ENCODE measurements at places on chromosomes 7 and 10.

GRCh38 chr7:1646391-1646790, 23.7 kb upstream of the ELFN1 start:
- no peak for DNase-seq

- DNase-seq: no peak
Observed at GRCh38 chr10:5855979-5856700, 33.6 kb downstream of the ANKRD16 start.

- DNase-seq: no peak
Observed at GRCh38 chr7:114843102-114843501, 78.8 kb upstream of the MDFIC start.

GRCh38 chr7:157446322-157446721, 109.5 kb downstream of the DNAJB6 start:
- DNase-seq: no peak

- DNase-seq: no peak
Observed at GRCh38 chr10:33291053-33291592, 43.3 kb downstream of the NRP1 start.

- no peak for DNase-seq
Observed at GRCh38 chr7:108200326-108200725, 70.2 kb upstream of the LAMB4 start.

- peak; percentile 83 for DNase-seq
Observed at GRCh38 chr7:102433219-102434038, at the start of gene ORAI2. TSS of gene ORAI2 (plus strand) at chr7:102433575. CDS start at chr7:102438957, 5,382 bp downstream.

DNA sequence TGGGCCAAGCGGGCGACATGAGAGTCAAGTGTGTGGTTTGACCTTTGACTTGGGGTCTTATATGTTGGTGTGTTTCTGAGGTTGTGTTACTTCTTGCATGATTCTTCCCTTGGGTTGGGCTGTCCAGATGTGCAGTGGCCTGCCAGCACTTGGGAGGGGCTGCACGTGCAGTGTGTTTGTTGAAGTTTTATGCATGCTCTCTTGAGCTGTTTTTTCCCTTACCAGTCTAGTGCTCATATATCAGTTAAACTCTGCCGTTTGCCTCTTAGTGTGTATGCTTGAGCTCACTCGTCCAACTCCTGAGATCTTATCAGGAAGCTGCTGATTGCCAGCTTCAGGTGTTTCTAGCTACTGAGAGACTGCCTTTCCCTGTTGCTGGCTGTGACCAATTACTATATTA, 23.1 kb downstream of the SP4 start:
- no peak for DNase-seq

DNA sequence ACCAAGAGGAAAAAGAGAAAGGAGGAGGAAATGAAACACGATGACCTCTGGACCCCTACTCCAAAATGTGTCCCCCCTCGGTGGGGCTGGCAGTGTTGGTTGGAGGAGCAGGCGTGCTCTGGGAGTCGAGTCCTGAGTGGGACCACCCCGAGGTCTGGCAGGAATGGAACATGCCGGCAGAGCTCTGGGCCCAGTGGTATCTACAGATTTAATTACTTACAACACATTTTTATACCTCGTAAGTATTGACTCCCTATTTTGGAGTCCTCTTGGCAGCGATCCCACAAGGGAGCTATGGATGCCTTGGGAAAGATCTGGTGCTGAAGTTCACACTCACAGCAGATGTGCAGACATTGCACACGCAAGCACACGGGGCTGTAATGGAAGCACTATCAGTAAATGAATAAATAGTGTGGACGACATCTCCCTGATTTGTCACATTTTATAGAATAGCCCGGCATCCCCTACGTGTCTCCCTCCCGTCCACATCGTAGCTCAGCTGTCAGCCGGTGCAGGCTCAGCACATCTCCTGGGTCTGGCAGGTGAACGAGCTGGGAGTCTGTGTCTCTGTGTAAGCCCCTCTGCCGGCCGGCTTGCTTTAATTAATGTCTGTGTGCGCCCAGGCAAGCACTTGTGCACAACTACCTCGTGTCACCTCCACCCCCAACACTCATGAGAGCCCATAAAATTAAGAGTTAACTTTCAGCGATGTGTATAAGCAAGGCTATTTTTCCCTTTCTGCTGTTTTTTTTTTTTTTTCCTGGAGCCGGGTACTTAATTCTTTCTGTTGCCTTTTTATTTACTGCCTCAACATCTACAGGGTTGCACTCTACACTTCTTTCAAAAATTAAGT, 603.2 kb downstream of the LRMDA start:
- DNase-seq: no peak

- DNase-seq: no peak
Observed at GRCh38 chr10:58969576-58969975, 206.9 kb upstream of the PHYHIPL start.

- no peak for DNase-seq
Observed at GRCh38 chr7:118708741-118709140, 484.2 kb downstream of the ANKRD7 start.

- no peak for DNase-seq
Observed at GRCh38 chr10:116198676-116199035, 74.3 kb downstream of the GFRA1 start.

GRCh38 chr10:17249820-17250219, 21.8 kb downstream of the VIM start:
- no peak for DNase-seq

DNA sequence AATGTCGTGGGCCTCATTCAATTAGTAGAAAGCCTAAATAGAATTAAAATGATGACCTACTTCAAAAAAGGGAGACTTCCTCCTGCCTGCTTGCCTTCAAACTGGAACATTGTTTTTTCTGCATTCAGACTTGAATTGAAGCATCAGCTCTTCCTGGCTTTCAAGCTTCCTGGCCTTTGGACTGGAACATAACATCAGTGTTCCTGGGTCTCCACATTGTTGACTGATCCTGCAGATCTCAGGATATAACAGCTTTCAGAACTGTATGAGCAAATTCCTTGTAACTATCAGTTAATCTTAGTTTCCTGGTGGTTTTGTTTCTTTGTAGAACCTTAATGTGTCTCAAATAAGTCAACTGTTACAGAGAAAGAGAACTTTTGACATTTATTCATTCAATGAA, 18.6 kb downstream of the MAGI2 start:
- DNase-seq: no peak

DNA sequence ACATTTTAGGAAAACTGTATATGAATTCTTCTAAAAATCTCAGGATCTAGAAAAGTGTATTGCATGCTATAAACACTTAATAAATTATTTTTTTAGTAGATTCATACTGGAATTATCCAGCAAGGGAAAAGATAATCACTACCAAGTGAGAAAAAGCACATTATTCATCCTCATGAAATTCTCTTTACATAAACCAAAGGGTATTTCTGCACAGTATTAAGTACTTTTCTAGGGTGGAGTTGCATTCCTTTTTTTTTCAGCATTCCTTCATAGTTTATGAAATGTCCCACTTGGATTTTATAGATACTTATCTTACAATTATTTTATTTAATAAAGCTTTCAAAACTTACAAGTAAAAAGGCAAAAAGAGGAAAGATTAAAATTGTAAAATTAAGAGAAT, 403.3 kb downstream of the HGF start:
- no peak for DNase-seq

GRCh38 chr10:50437248-50437647, 185.9 kb upstream of the ASAH2 start:
- no peak for DNase-seq

GRCh38 chr10:35386594-35387174, 50.4 kb downstream of the CCNY start:
- DNase-seq: no peak

- DNase-seq: no peak
Observed at GRCh38 chr10:29914986-29915785, 144.2 kb downstream of the JCAD start.

DNA sequence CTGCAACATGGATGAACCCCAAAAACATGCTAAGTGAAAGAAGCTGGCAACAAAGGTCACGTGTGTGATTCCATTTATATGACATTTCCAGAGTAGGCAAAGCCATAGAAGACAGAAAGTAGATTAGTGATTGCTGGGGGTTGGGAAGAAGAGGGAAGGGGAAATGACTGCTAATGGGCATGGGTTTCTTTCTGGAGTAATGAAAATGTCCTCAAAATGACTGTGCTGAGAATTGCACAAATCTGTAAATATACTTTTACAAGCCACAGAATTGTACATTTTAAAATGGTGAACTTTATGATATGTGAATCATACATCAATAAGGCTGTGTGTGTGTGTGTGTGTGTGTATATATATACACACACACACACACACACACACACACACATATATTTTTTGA, 15.8 kb downstream of the MMS19 start:
- DNase-seq: no peak

DNA sequence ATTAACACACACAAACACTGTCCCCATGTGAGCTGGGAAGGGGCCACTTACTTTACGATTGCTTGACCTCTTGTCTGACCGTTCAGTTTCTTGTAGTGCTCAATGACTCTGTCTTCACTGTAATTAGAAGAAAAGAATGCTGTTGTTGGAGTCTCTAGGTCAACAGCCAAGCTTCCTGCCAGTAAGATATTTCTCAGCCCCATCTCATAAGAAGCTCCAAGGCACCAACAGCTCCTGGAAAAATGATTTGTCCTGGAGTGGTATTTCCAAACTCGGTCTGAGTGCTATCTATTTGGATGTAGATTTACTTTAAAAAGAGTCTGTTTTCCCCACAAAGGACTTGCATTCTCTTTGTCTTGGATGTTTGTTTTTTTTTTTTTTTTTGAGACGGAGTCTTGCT, 153.7 kb downstream of the PRPF18 start:
- DNase-seq: no peak

DNA sequence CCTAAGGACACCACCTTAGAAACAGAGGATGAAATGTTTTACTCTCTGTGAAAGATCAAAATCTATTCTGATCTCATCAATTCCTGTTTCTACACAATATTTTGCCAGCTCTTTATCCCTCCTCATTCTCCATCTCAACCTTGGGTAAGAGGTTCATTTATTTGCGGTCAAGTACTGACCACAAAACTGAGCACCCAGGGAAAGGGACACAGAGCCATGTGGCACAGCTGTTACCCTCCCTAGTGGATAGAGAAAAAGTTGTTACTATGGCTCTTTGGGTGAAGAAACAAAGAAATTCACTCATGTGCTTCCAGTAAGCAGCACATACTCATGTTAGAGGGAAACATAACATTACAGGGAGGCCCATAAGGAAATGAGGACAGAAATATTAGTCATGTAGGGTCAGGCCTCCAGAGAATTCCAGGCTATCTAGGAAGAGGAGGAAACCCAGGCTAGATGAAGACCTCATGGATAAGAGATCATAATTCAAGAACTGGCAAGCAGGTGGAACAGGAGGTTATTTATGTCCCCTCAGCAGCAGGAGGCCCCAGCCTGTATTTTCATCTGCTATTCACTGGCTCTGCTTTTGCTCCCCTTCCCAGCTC, 114.5 kb downstream of the ATE1 start:
- no peak for DNase-seq

DNA sequence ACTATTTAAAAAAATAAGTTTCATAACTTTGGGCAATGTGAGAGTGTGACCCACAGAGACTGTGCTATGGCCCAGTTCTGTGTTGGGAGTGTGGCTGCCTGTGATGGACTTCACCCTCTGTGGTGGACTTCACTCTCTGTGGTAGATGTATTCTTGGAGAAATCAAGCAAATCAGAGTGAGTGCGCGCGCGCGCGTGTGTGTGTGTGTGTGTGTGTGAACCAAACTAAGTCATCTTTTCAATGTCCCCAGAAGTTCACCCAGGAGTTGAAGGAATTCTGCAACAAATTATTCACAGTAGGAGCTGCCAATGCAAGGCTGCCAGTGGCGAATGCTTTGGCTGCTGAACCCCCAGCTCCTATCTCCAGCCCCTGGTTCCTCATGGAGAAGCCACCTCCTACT, 184.5 kb downstream of the ADAM12 start:
- no peak for DNase-seq

GRCh38 chr10:107164992-107165391, 486 bp upstream of the SORCS1 start:
- DNase-seq: no peak

GRCh38 chr7:92325173-92325572, 79.4 kb downstream of the ANKIB1 start:
- no peak for DNase-seq

- no peak for DNase-seq
Observed at GRCh38 chr7:155865830-155866525, 53.7 kb upstream of the SHH start.

DNA sequence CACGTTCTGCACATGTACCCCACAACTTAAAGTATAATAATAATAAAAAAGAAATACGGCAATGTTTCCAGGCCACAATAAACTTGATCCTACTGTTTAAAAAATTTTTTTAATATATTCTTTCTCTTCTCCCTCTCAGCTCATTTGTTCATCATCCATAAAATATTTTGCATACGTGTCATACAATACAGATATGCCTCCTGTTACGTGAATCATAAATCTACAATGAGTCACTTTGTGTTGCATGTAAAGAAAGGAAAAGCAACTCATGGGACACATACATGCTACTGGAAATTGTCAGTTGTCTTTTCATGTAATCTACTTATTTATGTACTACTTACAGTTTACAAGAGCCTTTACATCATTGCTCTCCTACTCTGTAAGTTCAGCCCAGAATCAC, 1.1 kb upstream of the TECTB start:
- DNase-seq: no peak

- DNase-seq: no peak
Observed at GRCh38 chr10:96532523-96532922, 18.8 kb upstream of the TLL2 start.

GRCh38 chr10:59843748-59844147, 62.6 kb downstream of the CCDC6 start:
- DNase-seq: no peak

DNA sequence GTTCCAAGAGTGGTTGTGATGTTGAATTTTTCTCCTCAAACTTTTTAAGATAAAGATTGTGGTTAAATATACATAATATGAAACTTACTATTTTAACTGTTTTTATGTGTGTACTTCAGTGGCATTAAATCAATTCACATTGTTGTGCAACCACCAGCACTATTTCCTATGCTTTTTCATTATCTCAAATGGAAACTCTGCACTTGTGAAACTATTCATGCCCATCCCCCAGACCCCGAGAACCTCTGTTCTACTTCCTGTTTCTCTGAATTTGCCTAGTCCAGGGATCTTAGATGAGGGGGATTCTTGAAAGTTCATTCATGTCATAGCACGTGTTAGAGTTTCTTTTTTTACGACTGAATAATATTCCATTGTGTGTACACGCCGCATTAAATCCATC, 67.0 kb downstream of the WDR37 start:
- DNase-seq: no peak

DNA sequence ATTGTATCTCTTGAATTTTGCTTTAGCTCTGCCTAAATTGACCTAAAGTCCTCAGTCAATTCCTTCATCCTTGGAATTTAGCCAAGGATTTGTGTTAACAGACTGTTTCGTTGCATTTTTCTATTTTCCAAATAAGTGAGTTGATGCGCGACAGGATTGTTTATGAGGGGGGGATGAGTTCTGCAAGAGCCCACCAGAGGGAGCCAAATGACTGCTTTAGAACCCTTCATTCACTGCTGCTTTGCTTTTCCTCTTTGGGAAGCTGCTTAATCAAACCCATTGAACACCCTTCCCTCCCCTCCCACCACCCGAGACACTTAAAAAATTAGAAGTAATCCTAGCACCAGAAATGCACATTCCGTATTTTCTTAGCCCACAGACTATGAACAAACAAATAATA, 33.7 kb upstream of the PTF1A start:
- peak; percentile 53 for DNase-seq

- no peak for DNase-seq
Observed at GRCh38 chr10:116049158-116049973, 223.6 kb downstream of the GFRA1 start.

Measured in GM12891 (cell line).